ENCODE measurements at places on chromosomes 3 and 15. TPM values are rescaled to one million over a fixed set of nuclear protein-coding genes. Genes with fewer than 3 reads are reported as not detected.
A peak's percentile ranks its signal among the peaks of the same experiment; 100 is the strongest.

- DNase-seq, result no peak
Observed at GRCh38 chr3:197203714-197204146, 94.7 kb downstream of the DLG1 start.

DNA sequence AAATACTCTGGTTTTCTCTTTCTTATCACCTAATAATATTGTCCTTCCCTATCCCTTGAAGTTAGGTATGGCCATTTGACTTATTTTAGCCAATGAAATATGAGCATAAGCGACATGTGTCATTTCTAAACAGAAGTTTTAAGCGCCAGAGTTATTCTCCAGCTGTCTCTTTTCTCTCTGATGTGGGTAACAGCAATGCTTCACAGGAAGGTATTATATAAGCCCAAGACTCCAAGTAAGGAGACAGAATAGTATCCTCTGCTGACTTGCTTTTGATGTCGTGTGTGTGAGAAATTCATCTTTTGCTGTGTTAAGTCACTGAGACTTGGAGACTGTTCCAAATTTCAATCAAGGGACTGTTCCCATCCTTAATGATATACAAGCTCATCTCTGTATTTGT is 224.6 kb upstream of the NECTIN3 start:
- no peak for DNase-seq

DNA sequence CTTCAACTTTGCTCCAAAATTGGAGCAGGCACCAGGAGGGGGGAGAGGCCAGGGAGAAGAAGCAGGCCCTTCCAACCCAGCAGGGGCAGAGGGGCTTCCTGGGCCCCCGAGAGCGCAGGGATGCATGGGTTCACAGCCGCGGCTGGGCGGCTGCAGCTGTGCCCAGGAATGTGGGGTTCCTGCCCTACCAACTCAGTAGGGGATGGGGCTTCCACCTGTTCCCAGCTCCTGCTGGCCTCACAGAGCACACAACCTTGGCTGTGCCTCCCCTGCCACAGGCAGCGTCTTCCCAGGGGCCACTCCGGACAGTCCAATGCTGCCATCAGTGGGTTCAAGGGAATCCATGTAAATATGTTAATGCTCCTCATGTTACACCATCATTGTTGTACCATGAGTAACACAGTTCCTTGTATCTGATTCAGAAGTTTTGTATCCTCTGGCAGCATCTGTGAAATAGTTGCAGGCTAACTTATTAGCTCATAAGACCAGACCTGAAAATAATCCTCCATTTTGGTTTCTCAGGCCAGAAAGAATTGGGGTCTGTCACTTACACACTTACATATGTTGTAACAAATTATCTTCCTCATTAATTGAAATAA is 12.1 kb upstream of the SIAH2 start:
- no peak for DNase-seq

GRCh38 chr15:53520996-53521395 is 238.5 kb downstream of the WDR72 start:
- DNase-seq, result no peak

DNA sequence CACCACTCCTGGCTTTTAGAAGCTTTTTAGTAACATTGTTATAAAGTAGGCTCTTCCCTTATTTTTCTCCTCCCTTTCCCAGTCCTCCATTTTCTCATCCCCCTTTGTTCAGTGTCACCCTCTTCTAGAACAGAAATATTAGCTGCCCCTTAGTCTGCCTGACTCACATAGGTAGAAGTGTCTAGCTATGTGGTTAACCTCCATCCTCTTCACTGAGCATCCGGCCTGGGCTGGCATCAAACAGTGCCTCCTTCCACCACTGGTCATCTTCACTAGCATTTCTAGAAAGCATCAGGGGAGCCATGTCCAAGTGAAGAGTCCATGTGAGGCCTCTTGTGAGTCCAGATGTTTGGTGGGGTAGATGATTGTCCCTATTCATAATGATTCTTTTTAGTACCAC is 70.0 kb upstream of the SKOR1 start:
- no peak for DNase-seq

CA12 gene
- 8.1 TPM for total RNA-seq

DNA sequence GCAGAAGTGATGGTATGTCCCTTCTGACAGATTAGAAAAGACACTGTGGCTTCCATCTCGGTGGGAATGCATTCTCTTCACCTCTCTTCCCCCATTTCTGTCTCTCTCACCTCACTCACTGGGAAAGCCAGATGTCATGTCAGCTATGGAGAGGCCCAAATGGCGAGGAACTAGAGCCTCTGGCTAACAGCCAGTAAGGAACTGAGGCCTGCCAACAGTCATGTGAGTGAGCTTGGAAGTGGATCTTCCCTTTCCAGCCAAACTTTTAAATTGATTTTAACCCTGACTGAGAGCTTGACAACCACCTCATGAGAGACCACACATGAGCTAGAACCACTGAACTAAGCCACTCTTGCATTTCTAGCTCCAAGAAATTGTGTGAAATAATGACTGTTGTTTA is 35.2 kb upstream of the CDAN1 start:
- no peak for DNase-seq

- DNase-seq, result no peak
Observed at GRCh38 chr3:120369037-120369467, 19.9 kb upstream of the LRRC58 start.

DNA sequence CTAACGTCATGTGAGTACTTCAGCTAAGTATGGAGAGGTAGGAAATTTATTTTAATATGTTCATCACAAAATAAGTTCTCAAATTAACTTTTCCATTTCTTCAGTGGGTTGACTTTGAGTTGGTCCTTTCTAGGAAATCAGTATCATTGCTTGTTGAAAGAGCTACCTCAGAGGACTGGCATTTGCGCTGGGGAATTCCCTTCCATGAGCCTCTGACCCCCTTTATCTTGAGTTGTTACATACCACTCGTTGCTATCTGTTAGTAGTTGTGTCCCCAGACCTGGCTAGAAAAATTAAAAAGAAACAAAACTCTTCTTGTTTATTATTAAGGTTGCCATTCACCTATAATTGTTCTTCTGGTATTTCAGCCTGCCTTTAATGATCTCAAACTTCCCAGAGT is 96.8 kb upstream of the ROBO2 start:
- DNase-seq, result no peak

GRCh38 chr3:13249664-13250390 is 170.3 kb downstream of the NUP210 start:
- no peak for DNase-seq

- DNase-seq, result no peak
Observed at GRCh38 chr15:90713081-90713480, 4.1 kb upstream of the BLM start.

GRCh38 chr15:72086010-72086697 is 31.8 kb downstream of the MYO9A start:
- DNase-seq, result no peak

HMG20A gene
- 30.9 TPM for total RNA-seq

GRCh38 chr3:20510396-20510795 is 324.4 kb upstream of the SGO1 start:
- DNase-seq, result no peak

EXOG gene
- 15.1 TPM for total RNA-seq

RBP2 gene
- not detected for total RNA-seq

- no peak for DNase-seq
Observed at GRCh38 chr3:136899622-136900158, 37.7 kb downstream of the NCK1 start.

GRCh38 chr15:40008061-40008765 is 30.8 kb downstream of the SRP14 start:
- no peak for DNase-seq

GRCh38 chr3:41477399-41478014 is 278.2 kb downstream of the CTNNB1 start:
- DNase-seq, result no peak

CILP gene
- under 0.01 TPM for total RNA-seq

PLA2G4D gene
- not detected for total RNA-seq

DNA sequence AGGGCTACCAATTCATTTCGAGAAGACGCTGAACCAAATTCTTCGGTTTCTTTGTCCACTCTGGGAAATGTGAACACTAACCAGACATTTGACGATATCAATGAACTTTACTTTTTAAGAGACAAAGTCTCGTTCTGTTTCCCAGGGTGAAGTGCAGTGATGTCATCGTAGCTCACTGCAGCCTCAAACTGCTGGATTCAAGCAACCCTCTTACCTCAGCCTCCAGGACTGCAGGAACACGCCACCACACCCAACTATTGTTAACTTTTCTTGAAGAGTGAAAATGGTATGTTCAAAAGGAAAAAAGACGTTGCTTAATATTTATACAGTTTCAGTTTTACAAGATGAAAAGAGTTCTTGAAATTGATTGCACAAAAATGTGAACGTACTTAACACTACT is 30.6 kb downstream of the MB21D2 start:
- peak; percentile 33 for DNase-seq

- no peak for DNase-seq
Observed at GRCh38 chr3:181326637-181327223, 337.2 kb upstream of the DNAJC19 start.

- DNase-seq, result no peak
Observed at GRCh38 chr3:133573629-133574194, at the start of gene CDV3. CDV3 (plus strand) TSS chr3:133573686; CDS start chr3:133574045, 359 bp downstream.

KATNBL1 gene
- 53.8 TPM for total RNA-seq

PLXNB1 gene
- 35.0 TPM for total RNA-seq

FGF12 gene
- not detected for total RNA-seq

- DNase-seq, result peak; percentile 95
Observed at GRCh38 chr3:140595295-140595694, 82.6 kb upstream of the TRIM42 start.

GRCh38 chr3:101988596-101988995 is 139.3 kb downstream of the NFKBIZ start:
- DNase-seq, result no peak

IL20RB gene
- 1.6 TPM for total RNA-seq

DNA sequence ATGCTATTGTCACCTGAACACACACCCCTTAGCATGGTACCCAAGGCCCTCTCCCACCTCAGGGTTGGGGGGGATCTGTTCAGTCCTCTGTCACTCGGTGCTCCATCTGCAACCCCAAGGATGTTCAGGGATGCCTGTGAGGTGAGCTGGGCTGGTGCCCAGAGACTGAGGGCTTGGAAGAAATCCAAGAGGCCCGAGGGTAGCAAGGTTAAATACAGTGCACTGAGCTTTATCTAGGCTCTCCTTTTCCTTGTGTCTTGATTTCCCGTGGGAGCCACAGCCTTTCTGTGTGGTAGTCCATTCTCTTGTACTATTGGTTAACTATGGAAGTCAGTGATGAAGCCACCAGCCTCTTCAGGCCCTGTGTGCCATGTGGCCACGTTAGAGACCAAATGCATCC is 18.7 kb upstream of the WNT5A start:
- DNase-seq, result no peak

ATP13A4 gene
- not detected for total RNA-seq

DNA sequence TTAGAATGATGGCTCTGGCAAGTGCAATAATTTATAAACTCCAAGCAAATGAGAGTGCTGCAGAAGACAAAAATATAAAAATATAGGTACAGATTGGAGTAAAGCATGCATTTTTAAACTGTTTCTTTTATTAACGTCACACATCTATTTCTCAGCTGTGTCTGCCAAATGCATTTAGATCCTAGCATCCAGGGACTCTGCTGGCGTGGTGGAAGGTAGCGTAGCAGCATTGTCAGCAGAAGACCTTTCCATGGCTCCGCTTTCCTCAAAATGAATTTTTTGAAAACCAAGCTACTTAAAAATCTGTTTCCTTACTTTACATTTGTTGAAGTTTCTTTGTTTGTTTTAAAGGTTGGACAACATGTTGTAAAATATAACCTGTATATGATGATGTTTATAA is 16.3 kb upstream of the ATP10A start:
- DNase-seq, result no peak

DNA sequence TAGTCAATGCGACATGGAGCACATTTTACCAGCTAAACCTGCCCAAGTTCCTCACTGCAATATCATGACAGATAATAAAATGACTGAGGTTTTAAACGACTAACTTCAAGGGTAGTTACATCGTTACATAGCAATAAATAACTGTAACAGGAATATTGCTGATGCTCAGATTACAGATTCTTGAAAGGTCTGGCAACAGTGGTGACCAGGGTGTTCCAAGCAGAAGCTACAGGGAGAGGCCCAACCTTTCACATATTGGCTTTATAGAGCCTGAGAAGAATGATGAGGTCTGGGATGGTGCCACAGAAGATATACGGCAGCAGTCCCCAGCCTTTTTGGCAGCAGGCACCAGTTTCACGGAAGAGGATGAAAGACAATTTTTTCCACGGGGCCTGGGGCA is 51.1 kb upstream of the CSPG5 start:
- no peak for DNase-seq

DNA sequence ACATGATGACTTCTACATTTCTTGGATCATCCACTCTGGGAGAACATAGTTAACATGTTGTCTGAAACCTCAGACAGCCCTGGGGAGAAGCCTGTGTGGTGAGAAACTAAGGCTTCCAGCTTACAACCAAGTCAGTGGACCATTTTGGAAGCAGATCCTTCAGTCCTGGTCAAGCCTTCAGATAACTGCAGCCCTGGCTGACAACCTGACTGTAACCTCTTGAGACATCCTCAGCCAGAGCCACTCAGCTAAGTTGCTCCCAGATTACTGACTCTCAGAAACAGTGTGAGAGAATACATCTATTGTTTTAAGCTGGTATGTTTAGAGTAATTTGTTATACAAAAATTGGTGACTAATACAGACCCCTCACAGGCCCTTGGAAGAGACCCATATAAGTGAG is 50.9 kb upstream of the KPNA4 start:
- DNase-seq, result no peak

- DNase-seq, result no peak
Observed at GRCh38 chr3:29100292-29100691, 180.6 kb upstream of the RBMS3 start.

SAMMSON gene
- total RNA-seq, result not detected

- DNase-seq, result no peak
Observed at GRCh38 chr15:85415783-85416182, 35.4 kb downstream of the AKAP13 start.

DNAH12 gene
- under 0.01 TPM for total RNA-seq

GRCh38 chr3:184186184-184186901 is at the start of gene ABCF3:
ABCF3 (plus strand) TSS chr3:184186199; CDS start chr3:184186208, 9 bp downstream.
- peak; percentile 69 for DNase-seq

GRCh38 chr3:64291345-64291744 is 66.1 kb upstream of the PRICKLE2 start:
- peak; percentile 95 for DNase-seq

DNA sequence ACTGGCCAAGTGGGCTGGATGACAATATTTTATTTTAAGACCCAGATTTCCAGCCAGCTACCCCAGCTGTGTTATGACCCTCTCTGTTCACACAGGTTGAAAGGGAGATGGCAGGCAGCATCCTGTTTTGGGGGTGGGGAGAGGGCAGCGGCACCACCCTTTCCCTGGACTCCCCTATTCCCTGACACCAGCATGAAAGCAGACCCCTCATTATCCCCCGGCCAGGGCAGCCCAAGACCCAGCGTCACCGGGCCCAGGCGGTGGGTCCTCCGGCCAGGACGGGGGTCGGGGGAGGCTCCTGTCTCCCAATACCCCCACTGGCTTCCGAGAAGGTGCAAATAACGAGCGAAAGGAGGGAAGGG is 127.6 kb upstream of the MEF2A start:
- DNase-seq, result no peak

CPNE9 gene
- total RNA-seq, result not detected

- no peak for DNase-seq
Observed at GRCh38 chr15:101065570-101066221, 146.5 kb downstream of the LRRK1 start.
